ENCODE measurements at places on chromosomes 1 and 21.

DNA sequence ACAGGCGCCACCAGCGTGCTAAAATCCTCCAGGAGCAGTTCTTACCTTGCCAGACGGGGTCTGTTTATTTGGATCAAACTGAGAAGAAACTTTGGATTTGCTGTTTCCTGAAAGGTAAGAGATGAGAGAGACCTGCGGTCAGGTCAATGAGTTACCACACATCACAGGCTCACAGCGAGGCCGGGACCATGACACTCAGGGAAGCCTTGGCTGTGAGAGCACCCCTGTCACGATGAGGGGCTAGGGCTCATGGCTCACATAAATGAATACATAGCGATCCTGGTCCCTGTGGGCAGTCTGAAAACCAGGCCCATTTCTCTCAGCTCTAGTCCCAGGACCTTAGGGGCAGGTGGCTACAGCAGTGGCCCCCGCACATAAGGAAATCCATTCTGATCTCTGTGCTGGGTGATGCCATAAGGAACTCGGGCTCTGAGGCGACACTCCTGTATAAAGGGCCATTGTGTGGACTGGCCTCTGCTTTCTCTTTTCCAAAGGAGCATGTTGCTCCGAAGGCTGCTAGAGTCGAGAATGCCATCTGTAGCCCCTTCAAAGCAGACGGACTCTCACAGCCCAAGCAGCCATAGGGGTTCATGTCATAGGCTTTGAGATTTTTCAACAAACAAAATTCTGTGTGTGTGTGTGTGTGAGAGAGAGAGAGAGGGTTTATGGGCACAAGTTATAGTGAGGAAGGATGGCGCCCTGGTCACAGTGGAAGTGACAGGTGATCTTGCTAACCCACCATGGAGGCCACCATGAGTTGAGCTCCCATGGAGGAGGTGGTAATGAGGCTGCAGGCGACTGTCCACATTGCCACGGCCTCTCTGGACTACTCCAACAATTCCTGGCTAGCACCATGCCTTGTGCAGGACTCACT lies 9.0 kb upstream of the SRM start:
- no peak for DNase-seq

- peak; percentile 13 for DNase-seq
These were observed 29.3 kb downstream of the SORT1 start for GRCh38 chr1:109368464-109368863.

DNA sequence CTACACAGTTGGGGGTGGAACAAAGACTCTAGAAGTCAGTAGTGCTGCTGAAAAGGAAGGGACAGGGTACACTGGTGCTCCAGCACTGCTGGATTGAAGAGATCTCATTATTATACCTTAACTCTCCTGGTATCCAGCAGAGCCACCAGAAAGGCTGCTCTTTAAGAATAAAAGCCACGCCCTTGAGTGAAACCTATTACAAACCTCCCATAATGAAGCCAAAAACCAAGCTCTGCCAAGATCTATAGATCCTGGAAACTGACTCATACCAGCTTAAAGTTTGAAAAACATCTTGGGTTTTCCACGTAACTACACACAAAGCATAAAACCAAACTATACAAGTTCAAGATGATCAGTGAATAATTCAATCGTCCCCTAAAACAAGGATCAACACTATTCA lies 38.0 kb downstream of the ADSS2 start:
- no peak for DNase-seq

DNA sequence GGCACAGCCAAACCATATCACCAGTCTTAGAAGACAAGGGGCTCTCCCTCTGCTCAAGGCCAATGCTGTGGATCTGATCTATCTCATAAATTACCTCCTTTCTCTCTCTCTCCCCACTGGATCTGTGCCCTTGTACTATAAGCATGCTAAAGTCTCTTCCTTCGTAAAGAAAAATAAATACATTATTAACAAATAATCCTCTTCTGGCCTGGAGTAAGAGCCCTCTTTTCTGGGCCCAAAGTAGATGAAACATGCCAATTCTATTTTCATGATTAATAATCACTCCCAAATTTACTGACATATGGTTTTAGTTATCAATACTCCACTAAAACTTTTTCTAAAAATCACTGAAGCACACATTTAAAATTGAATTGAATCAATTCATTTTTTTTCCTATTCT lies 889.7 kb downstream of the ADGRL2 start:
- DNase-seq: no peak

DNA sequence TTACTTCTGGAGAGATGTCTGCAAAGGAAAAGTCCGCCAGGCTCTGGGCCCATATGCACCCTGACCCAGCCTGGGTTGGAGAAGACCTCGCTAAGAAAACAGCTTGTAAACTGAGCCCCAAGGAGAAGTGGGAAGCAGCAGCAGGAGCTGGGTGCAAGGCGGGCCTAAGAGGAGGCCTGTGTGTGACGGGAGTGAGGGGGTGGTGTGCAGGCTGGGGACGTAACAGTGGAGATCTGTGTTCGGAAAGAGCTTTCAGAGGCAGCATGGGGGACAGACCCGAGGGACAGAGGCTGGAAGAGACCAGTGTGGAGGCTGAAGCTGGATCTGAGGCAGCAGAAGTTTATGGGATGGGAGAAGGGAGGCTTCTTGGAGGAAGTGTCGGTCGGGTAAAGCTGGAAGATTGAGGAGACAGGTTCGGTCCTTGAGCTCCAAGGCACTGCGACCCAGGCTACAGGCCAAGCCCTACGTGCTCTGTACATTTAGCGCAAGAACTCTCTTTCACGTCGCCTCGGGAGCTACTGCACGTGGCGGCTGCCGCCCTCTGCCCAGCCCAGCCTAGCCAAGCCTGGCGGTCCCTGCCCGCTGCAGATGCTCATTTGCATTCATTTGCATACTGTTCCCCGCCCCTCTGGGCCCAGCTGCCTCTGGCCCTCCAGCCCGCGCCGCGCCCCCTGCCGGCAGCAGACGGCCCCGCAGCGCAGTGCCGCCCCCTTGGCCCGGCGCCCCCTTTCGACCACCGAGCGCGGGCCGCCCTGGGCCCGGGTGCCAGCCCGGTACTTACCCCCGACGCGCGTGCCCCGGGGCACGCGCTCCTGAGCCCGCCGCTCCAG lies 6.3 kb downstream of the HPCA start:
- DNase-seq: no peak

- DNase-seq: no peak
These were observed 11.5 kb downstream of the TNFSF4 start for GRCh38 chr1:173195596-173196088.

GRCh38 chr1:63730211-63730610 lies 43.6 kb upstream of the ROR1 start:
- no peak for DNase-seq

GRCh38 chr1:41503538-41504113 lies 19.1 kb upstream of the EDN2 start:
- peak; percentile 11 for DNase-seq

GRCh38 chr1:178506669-178507068 lies 6.2 kb upstream of the TEX35 start:
- no peak for DNase-seq

- DNase-seq: no peak
These were observed 49.1 kb upstream of the DMRTB1 start for GRCh38 chr1:53410100-53410541.

DNA sequence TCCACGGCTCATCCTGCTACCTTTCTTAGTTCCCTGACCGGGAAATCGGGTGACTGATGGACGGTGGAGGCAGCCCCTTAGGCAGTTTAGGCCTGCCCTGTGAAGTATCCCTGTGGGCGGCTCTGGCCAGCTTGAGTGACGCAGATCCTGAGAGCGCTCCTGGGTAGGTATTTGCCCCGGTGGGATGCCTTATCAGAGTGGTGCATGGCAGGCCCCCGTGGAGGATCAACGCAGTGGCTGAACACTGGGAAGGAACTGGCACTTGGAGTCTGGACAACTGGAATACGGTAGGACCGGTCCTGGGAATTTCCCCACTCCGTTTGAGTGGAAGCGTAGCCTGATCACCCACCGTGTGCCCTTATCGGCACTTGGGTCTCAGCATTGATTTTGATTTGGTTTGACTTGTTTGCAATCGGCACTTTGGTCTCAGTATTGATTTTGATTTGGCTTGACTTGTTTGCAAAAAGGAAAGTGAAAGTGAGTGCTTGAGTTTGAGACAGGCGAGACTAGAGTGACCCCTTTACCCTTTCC lies 15.2 kb downstream of the PLA2G2F start:
- DNase-seq: no peak

GRCh38 chr1:94045465-94046056 lies 75.4 kb downstream of the ABCA4 start:
- peak; percentile 93 for DNase-seq

DNA sequence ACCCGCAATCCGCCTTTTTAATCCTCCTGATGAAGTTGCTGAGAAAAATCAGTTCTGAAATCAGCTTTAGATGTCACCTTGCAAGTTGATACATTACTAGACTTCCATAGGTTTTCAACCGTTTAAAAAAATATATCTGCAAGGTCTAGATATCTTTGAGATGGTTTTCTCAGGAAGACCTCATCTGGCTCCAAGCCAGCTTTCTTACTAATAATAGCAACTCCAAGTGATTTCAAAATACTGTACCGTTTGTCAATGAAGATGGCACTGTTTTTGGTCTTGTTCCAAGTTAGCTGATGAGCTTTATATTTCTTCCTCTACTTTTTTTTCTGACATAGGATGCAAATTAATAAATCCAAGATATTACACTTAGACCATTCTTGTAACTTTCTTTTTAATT lies 40.3 kb downstream of the LRRC8C start:
- no peak for DNase-seq

DNA sequence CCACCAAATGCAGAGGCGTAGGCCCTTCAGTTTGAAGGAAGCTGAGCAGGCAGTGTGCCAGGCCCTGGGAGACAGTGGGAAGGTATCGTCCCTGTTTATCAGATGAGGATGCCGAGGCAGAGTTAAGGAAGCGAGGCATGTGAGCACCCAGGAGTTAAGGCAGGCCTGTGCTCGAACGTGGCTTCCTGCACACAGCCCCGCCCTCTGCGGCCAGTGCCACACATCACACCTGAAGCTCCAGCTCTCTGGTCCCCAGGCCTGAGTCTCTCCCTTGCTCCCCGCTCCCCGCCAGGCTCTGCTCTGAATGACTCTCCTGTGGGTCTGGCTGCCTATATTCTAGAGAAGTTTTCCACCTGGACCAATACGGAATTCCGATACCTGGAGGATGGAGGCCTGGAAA lies 32.1 kb downstream of the EPHX1 start:
- DNase-seq: no peak

- DNase-seq: no peak
These were observed 245.7 kb upstream of the PTBP2 start for GRCh38 chr1:96475903-96476302.

DNA sequence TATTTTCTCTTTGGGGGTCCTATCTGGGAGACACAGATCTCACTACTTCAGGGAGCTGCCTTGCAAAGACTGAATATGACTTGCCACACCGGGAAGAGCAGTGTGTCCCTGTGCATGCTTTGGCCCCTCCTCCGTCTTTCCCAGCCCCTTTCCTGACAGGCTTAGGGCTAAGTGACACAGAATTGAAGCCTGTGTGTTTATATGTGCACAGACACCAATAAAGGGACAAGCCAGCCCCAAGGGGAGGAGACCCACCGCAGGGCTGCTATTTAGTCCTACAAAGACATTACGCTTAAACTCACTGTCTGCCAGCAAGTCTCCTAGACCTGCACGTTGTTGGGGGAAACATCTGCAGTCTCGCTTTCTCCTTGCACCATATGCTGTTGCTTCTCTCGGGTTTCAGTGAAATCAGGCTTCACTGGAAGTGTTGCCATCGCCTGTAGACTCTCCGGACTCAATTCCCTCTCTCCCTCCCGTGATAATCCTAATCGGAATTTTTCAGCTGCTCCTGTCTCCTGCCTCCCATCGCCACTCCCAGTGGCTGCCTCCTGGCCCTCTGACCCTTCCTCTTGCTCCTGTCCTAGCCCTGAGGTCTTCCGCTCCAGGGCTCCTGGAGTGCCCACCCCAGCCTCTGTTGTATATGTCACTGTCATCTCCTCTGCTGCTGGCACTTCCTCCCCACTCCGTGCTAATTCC lies 58.5 kb upstream of the LRRC53 start:
- no peak for DNase-seq

DNA sequence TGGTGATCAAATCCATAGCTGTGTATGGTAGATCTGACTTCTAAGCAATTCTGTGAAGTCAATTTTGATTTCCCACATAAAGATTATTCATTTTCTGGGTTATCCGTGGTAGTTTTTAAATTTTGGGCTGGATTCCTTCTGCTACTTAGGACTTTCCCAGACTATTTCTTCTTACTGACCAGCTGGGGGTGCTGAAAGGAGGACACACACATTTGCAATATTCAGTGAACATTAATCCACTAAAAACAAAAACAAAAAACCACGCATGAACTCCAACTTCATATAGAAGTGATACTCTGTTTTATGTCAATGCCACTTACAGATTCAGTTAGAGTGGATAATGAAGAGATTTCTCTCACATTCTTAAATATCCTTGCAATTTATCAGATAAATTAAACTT lies 105.4 kb downstream of the KCTD3 start:
- DNase-seq: peak; percentile 17

GRCh38 chr1:229124116-229124515 lies 146.8 kb upstream of the RAB4A start:
- DNase-seq: no peak

- DNase-seq: peak; percentile 86
These were observed 202.1 kb downstream of the NCAM2 start for GRCh38 chr21:21200103-21200938.

- DNase-seq: no peak
These were observed 426.5 kb upstream of the BRINP3 start for GRCh38 chr1:190904091-190904695.

DNA sequence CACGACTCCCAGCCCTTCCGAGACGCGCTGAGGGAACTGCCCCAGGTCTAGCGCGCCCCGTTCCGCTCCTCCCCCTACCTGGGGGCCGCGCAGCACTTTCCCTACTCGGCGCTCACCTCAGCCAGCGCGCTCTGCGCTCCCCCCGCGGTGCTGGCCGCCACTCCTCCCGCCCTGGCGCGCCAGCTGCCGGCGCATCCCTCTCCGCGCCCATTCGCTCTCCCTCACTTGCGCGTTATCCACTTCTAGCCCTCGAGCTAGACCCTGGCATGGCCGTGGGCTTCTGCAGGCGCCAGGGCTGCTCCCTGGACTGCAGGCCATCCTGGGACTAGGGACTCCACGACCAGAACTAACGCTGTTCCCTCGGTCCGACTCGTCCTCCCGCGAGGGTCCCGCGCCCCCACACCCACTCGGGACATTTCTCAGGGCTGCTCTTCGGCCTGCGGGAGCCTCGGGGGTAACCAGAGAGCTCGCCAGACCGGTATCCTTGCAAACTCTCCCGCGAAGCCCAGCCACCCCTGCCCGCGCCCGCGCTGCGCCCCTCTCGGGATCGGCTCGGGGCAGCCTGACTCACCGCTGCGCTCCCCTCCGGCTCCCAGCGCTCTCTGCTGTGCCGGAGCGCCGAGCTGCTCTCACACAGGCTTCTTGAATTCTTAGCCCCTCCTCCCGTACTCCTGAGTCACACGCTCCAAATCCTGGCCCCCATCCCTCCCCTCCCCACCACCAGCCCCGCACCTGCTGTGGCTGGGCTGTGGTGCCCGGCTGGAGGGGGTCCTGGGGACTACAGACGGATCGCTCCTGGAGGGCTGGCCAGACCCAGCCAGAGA lies at the start of gene NGF:
Gene NGF (minus strand): TSS at position 617 of the 824 bp plus-strand sequence. CDS start 51,454 bp downstream, outside the sequence.
- DNase-seq: peak; percentile 66

Data from HCEC 1CT (cell line).